ENCODE measurements at places on chromosomes 11 and 22.

GRCh38 chr11:44777209-44778194 lies 50.7 kb downstream of the TSPAN18 start:
- no peak for DNase-seq

DNA sequence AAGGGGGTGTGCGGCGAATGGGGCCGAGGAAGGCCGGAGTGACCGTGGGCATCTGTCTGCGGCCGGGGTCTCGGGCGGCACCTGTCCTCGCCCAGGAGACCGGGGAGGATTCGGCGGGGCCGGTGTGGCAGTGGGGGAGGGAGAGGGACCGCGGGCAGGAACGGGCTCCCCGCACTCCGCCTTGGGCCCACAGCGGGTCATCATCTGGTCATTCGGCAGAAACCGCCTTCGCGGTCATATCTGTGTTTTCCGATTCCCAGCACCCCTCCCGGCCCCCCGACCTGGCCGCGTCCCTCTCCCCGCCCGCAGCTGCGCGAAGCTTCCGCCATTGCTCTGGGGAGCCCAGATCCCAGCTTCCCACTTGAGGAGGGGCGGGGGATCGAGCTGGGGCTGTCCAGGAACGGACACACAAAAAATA lies 824 bp upstream of the CBX6 start:
- DNase-seq, result no peak

DNA sequence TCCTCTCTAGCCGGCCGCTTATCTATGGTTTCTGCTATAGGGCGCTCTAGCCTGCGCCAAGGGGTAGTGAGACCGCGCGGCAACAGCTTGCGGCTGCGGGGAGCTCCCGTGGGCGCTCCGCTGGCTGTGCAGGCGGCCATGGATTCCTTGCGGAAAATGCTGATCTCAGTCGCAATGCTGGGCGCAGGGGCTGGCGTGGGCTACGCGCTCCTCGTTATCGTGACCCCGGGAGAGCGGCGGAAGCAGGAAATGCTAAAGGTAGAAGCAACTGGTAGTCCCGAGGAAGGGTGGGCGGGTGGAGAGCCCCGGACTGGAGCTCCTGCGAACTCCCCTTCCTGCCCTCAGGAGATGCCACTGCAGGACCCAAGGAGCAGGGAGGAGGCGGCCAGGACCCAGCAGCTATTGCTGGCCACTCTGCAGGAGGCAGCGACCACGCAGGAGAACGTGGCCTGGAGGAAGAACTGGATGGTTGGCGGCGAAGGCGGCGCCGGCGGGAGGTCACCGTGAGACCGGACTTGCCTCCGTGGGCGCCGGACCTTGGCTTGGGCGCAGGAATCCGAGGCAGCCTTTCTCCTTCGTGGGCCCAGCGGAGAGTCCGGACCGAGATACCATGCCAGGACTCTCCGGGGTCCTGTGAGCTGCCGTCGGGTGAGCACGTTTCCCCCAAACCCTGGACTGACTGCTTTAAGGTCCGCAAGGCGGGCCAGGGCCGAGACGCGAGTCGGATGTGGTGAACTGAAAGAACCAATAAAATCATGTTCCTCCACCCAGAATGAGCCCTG lies at the start of the genes LBHD1 and UQCC3:
LBHD1 (minus strand) TSS at position 660 of the 782 bp plus-strand sequence. CDS start 2,236 bp downstream, outside the sequence.
UQCC3 (plus strand) TSS at position 66 of the 782 bp plus-strand sequence; CDS start at position 139, 73 bp downstream.
- DNase-seq, result peak; percentile 88

GRCh38 chr11:57321388-57322255 lies 3.1 kb downstream of the TNKS1BP1 start:
- DNase-seq, result peak; percentile 36

DNA sequence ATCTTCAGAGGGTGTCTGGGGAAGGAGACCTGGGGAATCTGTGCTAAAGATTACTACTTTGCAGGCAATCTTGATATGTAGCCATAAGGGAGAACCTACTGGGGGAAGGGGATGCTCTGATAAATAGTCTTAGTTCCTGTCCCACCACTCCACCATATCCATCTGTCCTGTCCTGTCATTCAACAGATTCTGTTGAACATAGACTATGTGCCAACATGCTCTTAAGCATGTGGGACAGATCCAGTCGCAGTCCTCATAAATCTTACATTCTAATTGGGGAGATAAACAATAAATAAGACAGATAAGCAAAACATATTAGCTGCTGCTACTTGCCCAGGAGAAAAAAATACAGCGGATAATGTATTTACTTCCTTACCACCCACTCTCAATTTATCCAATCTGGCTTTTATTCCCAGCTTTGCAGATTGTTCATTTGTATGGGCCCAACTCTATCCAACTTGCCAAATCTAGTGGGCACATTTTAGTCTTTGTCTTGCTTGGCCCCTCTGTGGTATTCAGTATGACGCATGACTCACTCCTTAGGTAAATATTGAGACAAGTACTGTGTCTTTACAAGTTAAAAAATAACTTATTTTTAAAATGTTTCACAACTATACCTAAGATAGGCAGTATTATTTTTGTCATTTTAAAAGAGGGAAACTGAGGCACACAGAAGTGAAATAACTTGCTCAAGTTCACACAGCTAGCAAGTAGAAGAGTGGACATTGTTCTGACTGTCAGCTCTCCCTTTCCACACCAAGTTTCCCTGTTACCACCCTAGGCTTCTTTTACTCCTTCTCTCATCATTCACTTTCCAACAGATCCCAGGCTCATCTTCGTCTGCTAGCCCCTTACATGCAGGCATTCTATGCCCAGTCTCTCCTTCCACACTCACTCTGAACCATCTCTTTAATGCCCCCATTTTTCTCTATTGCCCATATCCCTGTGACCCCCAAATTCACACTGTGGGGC lies 133.6 kb upstream of the SESN3 start:
- no peak for DNase-seq

DNA sequence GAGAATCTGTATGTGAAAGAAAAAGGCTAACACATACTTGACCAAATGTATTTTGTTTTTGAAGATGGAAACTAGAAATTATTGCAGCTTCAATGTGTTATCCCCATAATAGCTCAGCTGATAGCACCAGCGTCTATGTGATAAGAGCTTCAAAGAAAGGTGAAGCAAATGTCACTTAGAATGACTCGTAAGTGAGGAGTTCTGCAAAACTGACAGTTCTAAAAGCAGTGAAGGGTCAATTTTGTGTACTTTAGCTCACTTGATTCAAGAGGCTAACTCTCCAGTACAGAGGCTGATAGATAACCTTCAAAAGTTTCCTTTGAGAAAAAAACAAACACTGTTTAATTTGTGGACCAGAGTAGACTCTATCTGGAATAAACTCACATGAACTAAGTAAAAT lies 87.2 kb upstream of the CARD18 start:
- DNase-seq, result no peak

Measured in hematopoietic multipotent progenitor cell treated with erythropoietin and hydrocortisone succinate and interleukin-3 and kit ligand, for 17 days (in vitro differentiated cells).